Stimulated activated naive CD4-positive, alpha-beta T cell treated with Interleukin-2 at 50 U/mL for 16 hours (primary cell): ENCODE measurements at places on chromosomes 11 and 22.

DNA sequence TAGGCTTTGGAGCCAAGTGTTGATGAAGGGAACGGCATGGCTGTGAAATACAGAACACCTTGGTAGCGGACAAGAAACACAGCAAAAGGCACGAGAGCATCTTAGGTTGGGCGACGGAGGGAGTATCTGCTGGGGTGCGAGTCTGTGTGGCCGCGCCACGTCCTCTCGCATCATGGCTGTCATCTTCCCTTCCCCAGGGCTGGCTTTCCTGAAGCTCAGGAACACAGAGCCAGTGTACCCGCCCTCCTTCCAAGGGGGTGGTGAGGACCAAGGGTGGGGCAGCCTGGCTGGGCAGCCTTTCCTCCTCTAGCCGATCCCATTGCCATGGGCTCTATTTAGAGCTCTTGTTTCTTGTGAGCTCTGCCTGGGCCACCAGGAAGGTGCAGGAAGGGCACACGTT, 154.4 kb downstream of the FEZ1 start:
- no peak for DNase-seq

- no peak for DNase-seq
Observed at GRCh38 chr11:18865951-18866350, 73.3 kb downstream of the MRGPRX1 start.

DNA sequence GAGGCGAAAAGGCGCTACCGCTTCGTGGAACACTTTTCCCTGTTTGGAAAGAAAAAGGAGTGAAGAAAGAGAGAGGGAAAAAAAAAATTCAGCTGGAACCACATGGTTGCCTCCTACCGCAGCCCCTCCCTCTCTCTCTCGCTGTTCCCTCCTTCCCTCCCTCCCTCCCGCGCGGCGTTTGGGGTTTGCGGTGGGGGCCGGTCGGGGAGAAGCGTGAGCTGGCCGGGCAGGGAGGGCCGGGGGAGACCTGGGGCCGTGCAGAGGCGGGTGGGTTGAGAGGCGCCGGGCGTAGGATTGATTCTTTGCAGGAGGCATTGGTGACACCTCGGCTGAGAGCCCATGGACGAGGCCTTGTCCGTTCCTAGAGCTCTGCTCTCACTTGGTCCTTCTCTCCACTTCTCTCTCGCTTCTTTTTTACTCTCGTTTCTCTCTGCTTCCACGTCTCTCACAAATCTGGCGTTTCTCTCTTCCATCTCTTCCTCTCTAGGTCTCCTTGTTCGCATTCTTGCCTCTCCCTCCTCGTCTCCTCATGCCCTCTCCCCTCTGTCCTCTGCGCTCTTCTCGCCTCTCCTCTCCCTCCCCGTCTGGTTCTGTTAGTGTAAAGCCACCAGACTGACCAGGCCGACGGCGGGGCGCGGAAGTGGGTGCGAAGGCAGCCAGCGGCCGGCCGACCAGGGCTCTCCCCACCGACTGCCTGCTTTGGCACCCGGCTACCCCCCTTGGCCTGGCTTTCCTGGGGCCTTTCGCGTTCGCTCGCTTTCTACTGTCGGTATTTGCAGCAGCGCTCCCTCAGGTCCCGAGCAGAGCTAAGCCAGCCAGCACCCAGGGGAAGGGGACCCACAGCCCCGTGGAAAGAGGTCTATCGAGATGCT, at the start of gene CLMP:
TSS of gene CLMP (minus strand) at position 61 of the 872 bp plus-strand sequence. CDS start 308 bp downstream, outside the sequence.
- DNase-seq = no peak

DNA sequence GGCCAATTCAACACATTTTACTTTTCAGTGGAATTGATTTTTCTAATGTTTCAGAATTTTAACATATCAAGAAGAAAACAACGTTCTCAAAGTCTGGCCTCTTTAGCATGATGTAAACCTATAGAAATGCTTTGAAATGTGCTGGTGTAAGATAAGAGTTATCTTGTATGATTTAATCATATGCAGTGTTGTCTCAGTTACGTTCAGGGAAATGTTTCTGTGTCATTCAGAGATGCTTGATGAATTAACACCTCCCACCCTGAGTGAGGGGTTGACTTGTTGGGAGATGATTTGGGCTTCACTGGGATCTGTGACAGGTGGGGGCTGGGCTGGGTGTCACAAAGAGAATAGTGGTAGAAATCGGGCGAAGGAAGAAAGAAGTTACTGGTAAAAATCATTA, 15.7 kb upstream of the MYO18B start:
- no peak for DNase-seq

- DNase-seq = no peak
Observed at GRCh38 chr11:20178976-20179375, 18.7 kb upstream of the DBX1 start.

DNA sequence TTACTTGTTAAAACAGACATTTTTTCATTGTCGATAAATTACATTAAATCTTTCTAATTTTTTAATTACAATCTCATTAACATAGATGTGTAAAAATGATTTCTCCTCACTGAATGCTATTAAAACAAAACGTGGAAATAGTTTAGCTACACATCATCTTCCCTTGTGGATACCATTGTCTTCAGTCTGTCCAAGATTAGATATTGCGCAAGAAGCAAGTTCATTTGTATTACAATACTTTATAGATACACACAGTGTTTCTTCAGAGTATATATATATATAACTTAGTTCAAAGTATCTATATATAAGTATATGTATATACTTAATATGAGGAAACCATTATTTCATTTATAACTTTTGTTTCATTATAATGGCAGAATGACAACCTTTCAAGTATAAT, 883.3 kb upstream of the CNTN5 start:
- no peak for DNase-seq

DNA sequence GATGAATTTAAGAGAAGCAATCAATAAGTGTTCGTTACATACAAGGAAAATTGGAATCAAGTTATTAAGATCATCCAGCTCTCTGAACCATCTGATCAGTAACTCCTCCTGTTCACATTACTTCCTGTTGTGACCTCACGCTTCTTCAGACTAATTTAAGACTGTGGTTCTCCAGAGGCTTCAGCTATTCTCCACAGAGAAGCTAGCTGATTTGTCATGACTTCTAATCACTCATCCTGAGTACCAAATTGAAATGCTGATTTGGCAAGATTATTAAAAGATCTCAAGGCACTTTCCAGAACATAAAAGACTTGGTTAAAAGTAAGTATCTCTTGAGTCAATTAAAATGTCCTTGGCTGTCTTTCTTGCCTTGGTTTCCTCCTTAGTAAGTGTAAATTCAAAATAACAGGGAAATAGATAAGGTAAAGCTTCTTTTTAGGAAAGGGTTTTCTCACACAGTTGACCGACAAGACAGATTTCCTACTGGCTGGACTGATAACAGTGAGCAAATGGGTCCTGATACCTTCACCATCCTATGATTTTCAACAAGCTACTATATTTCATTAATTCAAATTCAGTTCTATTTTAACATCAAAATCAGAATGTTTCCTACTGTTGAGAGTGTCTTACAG, 38.5 kb downstream of the GAB2 start:
- no peak for DNase-seq
